SHP77 treated with DMSO at 0.1 percent for 48 hours (cell line): ENCODE measurements at places on chromosomes 12 and 14.

GRCh38 chr12:19138956-19139355 is 9.4 kb downstream of the PLEKHA5 start:
- DNase-seq = no peak

DNA sequence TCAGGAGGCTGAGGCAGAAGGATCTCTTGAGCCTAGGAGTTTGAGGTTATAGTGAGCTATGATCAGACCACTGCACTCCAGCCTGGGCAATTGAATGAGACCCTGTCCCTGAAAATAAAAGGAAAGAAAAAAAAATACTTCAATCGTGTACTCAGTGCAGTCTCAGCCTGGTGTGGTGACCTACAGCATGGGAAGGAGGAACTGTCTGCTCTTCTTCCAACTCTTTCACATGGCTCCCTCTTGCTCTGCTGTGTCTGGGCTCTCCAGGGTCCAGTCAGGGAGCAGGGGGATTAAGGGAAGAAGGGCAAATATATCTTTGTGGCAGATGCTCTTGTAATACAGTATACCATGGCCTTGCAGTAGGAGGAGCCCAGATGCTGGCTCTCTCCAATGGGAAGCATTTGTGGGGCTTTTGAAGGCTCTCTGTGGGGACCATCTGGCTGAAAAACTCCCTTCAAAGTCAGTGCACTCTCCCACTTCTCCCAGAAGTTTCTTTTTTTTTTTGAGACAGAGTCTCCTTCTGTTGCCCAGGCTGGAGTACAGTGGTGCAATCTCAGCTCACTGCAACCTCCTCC is 76.6 kb upstream of the TMPO start:
- no peak for DNase-seq

GRCh38 chr12:131345521-131346436 is 365.1 kb upstream of the SFSWAP start:
- DNase-seq = no peak

- no peak for DNase-seq
These were observed 101.6 kb upstream of the KRAS start for GRCh38 chr12:25352083-25352918.

GRCh38 chr12:60194678-60195077 is 598.8 kb downstream of the SLC16A7 start:
- DNase-seq = no peak

- DNase-seq = no peak
These were observed 21.7 kb downstream of the SNRNP35 start for GRCh38 chr12:123479442-123480180.

GRCh38 chr12:109766251-109766778 is 52.7 kb downstream of the FAM222A start:
- DNase-seq = no peak

- no peak for DNase-seq
These were observed 15.4 kb downstream of the GALNT16 start for GRCh38 chr14:69275331-69275730.

GRCh38 chr12:124916374-124917134 is 2.1 kb upstream of the UBC start:
- no peak for DNase-seq

DNA sequence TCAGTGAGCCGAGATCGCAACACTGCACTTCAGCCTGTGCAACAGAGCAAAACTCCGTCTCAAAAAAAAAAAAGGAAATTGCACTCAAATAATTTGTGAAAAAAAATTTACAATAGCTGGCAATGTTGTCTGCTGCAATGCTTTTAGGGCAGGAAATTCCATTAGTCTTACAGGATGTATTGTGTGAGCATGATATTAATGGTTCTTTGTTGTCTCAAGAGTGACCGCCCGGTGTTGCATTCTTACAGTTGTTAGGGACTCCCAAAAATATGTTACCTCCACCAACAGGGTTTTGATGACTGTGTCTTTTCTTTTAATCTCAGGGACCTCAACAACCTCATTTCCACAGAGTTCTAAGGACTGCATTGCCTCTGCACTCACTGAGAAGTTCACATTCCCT is 44.8 kb downstream of the PZP start:
- no peak for DNase-seq

DNA sequence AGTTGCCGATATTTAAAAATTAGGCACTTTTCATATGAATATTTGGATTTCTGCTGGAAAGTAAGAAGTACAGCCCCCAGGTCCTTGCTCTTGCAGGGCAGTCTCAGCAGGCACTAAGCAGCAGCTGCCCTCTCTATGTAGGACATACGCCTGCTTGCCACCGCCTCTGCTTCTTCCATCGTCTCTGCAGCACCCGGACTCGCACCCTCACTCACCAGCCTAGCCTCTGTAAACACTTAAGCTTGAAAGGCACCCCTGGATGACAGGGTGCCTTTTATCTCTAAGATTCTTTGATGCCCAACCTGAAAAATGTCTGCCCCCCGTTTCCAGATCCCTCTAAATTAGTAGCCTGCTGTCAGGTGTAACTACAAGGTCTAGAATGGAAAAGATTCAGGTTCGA is 19.0 kb downstream of the OTUB2 start:
- no peak for DNase-seq

GRCh38 chr14:103740991-103741689 is 25.5 kb downstream of the ZFYVE21 start:
- no peak for DNase-seq

DNA sequence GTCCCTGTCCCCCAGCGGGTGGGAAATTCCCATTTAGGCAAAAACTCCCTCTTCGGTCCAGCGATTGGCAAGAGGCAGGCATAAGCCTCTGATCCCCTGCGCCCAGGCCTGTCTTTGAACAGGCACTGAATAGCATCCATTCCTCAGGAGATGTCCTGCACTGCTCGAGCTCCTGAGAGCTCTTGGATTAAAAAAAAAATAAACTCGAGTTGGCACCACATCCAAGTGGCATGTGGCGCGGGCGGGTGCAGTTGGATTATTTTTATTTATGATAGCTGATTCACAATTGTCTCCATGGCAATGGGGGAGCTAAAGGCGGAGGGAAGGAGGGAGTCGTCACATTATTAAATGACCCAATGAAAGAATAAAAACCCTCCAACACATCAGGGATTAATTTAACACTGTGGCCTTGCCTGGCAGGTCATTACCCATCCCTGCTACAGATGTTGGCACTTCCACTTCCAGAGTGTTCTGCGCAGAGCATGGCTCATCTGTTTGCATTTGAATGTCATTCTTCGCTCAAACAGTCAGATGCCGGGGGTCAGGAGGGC is 207.2 kb downstream of the AACS start:
- DNase-seq = no peak

GRCh38 chr14:90453401-90453951 is 56.6 kb downstream of the CALM1 start:
- peak; percentile 42 for DNase-seq

DNA sequence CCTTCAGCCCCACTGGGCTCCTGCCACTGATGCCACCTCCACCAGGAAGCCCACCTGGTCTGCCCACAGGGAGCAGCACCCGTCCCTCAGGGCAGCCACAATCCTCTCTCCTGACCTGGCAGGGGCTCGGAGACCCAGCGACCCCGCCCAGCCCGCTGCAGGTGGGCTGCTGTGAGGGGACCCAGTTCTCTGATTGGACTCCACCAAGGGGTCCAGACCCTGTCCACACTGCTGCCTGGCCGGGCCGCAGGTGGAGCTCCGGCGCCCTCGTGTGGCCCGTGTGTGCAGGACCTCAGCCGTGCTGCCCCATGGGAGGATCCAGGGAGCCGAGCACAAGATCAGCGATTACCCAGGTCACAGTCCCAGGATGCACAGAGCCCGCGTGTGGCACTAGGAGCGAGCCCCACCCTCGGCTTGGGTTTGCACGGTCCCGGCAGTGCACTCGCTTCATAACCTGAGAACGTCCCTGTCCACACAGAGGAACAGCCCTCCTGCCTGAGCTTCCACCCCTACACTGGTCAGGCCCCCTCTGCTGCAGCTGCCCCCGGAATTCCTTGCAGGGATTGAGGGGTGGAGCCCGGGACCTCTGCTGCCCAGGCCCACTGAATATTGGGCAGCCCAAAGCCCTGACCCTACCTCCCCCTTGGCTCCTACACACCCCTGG is 35.4 kb upstream of the TMEM179 start:
- no peak for DNase-seq

GRCh38 chr12:19166956-19167355 is 37.4 kb downstream of the PLEKHA5 start:
- DNase-seq = no peak

- DNase-seq = no peak
These were observed 10.0 kb upstream of the EEA1 start for GRCh38 chr12:92939116-92939515.

DNA sequence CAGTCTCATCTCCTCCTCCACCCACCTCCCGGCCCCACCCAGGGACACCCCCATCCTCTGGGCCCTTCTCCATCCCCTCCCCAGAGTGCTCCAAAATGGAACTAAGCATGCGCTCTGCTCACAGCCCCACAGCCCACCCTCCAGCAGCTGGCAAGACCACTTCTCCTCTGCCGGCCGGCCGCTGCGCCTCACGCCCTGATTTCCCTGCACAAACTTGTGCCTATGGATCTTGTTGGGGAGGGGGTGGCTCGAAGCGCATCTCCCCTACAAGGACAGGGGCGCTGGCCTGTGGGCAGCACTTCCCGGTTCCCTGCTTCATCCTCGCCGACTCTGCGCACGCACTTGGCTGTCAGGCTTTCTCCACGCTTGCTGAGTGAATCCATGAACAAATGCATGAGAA is 19.5 kb upstream of the NUDT14 start:
- DNase-seq = no peak
